COLO829 (cell line): ENCODE measurements at places on chromosomes 11 and 22.

DNA sequence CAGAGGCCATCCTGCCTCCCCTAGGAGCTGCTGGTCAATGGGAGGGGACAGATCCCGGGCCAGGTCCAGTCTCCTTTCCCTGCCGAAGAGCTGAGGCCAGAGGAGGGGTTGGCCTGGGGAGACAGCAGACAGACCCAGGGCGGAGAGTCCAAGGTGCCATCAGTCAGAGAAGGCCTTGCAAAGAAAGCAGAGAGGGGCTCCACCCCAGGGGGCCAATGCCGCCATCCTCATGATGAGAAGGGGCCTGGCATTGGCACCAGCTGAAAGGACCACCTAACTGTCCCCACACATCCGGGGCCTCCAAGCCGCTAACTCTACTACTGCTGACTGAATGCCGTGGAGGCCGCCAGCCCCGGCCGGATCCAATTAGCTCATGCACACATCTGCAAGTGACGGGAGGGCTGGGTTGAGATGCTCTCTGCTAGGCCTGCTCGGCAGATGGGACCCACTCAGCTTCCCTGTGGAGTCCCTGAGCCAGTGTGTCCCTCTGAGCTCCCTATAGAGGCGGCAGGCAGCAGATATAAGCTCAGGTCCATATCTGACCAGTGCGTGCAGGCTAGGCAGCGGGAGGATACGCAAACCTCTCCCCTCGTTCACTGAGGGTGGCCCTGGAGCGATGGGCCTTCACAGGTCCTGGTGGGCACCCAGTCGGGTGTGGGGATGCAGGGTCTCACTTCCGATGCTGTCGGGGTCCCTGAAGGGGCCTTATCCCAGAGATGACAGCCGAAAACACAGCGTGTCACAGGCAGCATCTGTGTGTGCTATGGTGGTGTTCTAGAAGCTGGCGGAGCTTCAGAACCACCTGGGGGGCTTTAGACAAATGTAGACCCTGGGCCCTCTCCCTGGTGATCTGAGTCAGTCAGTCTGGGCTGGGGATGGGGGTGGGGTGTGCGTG lies 183.9 kb downstream of the CTTN start:
- no peak for DNase-seq

DNA sequence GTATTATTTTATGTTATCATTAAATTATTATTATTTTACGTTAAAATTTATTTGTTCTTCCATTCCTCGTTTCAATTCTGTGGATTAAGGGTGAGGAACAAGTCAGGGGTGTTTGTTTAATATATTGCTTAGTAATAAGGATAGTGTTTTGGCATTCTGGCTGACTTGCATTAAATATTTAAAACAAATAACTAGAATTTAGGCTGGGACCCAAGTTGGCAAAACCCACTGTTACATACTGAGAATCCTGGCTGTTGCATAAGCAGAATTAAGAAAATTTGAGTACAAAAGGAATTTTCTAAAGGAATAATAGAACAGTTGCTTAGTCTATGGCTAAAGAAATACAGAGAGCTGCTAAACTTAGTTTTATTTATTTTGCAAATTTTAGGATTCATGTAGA lies 196.4 kb downstream of the GUCY1A2 start:
- no peak for DNase-seq

- DNase-seq, result no peak
Measured at GRCh38 chr11:131854391-131854790, 484.0 kb downstream of the NTM start.

- DNase-seq, result no peak
Measured at GRCh38 chr22:23911318-23911980, 17.3 kb downstream of the MIF start.

DNA sequence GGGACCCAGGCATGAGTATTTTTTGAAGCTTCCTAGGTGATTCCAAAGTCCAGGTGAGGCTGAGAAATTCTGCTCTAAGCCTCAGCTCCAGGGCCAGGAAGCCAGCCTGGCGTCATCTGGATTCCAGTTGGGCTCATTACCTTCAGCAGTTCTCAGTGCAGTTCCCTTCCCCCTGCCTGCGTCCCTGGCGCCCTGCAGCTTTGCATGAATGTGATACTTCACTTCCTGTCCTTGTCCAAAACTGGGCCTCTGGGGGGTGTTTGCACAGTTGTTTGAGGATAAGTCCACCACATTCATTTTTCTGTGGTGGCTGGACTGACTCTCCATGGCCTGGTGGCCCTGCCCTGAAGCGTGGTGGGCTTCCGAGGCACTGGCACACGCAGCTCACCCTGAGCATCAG lies 98.1 kb downstream of the TENM4 start:
- no peak for DNase-seq

- no peak for DNase-seq
Measured at GRCh38 chr11:26947379-26947844, 46.5 kb upstream of the FIBIN start.
